Activated CD8-positive, alpha-beta T cell treated with anti-CD3 and anti-CD28 coated beads, Interleukin-2, amount 10 ng/mL, durations not matched to agents 7 days and 5 days (primary cell): ENCODE measurements at places on chromosomes 16 and 17.

DNA sequence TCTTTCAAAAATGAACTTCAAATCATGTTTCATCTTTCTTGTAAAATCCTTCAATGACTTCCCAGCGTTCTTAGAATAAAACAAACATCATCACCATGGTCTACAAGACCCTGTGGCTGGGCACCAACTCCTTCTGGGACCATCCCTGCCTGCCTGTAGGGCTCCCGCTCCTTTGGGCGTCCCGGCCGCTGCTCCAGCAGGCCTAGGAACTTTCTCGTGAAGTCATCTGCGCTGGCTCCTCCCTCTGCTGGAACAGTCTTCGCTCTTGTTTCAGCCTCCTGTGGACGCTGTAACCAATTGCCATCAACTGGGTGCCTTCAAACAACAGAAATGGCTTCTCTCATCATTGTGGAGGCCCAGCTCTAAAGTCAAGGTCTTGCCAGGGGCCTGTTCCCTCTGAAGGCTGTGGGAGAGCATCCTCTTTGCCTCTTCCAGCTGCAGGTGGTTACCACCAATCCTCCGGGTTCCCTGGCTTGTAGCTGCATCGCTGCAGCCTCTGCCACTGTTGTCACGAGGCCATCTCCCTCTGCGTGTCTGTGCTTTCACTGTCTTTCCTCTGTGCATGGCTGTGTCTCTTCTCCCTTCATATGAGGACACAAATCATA is 185.5 kb upstream of the SDK2 start:
- no peak for DNase-seq

- DNase-seq: peak; percentile 48
Measured at GRCh38 chr17:40168262-40168832, 8.9 kb upstream of the RAPGEFL1 start.

DNA sequence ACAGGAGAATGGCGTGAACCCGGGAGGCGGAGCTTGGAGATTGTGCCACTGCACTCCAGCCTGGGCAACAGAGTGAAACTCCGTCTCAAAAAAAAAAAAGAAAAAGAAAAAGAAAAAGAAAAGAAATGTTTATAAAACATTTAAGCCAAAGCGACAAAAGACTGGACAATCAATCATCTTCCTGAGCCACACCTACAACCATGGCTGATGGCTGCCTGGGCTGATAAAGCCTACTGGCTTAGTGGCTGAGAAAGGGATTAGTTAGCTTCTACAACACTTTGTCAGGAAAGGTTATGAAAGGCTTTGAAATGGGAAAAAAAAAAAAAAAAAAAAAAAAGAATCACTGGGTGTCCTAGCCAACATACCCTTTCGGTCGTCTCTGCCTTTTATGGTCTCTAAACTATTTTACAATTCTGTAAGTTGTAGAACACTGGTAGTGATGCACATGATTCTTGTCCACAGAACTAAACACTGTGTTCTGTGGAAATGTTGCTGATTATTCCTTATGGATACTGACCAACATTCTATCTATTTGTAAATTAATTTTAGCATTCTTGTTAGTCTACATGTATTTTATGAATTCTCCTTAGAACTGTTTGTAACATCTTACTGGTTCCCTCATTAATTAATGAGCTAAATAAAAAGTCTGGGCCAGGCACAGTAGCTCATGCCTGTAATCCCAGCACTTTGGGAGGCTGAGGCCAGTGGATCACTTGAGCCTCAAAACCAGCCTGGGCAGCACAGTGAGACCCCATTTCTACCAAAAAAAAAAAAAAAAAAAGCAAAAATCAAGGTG is 45.5 kb downstream of the ZZEF1 start:
- DNase-seq: no peak

DNA sequence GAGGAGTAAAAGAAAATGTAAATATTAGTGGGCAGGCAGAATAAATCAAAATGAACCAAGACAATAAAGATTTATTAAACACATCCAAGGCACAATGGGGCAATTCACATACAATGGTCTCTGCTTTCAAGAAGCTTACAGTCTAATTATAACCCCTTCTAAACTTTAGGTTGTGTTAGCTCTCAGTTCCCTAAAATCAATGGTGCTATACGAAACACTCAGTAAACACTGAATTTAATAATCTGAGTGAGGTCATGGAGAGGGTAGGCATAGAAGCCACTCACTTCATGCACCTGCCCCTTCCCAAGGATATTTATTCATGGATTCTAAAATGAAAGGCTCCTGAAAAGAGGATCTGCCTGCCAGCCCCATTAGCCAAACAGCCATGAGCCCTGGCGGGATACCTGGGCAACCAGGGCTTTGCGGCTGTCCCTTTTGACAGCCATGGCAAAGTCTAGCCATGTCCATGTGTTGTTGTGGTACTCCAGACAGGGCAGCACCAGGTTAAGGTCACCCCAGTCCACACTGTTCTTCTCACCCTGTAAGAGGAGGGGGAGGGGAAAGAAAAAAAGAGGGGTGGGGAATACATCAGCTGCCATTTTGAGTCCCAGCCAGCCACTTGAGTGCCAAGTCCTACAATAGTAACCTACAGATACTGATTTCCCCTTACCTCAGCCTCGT is 1.4 kb upstream of the RSKR start:
- no peak for DNase-seq

DNA sequence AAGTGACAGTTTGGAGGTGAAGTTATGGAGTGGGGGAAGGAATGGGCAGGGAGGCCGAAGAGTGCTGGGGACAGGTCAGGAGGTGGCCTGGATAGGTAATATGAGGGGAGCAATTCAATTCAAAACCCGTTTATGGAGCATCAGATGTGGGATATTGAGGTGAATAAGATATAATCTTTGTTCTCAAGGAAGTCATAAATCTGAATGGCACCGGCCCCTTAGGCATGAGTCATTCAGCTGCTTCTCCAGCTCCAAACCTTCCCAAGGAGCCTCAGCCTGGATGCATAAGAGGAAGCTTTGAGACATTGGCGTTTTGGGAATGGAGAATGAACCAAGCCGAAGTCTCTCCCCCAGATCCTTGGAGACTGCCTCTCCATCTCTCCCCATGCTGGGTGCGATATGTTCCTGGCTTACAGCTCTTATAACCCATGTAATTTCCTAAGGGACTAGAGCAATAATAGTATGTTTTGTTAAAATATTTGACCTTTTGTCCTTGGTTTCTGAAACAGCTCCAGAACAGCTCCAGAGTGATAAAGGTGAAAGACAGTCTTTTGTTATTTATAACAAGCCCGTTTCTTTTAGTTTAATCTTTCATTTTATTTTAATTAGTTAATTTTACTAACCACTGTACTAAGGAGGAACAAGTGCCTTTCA is 1.7 kb downstream of the TUBG2 start:
- no peak for DNase-seq

DNA sequence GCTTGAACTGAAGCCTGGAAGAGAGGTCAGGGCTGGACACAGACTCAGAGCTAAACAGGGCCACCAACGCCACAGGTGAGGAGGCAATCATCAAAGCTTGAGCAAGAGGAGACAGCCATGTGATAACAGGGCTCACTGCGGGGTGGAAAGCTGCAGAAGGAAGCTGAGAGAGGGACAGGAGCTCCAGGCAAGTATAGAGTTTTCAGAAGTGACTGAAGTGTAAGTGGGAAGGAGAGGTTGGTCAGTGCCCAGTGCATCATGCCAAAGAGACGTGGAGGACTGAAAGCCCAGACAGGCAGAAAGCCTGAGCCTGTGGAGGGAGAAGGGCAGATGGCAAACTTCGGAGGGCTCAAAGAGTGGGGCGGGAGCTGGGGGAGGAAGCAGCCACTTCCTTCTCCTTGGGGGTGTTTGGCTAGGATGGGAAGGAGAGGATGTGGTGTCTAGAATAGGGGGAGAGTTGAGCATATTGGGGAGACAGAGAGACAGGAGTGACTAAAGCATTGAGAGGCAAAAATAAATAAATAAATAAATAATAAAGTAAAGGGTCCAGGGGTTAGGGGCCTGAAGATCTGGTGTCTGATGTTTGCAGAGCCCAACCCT is 2.6 kb downstream of the KIFC3 start:
- DNase-seq: no peak

GRCh38 chr17:71032746-71033273 is 863.5 kb downstream of the KCNJ2 start:
- DNase-seq: no peak

DNA sequence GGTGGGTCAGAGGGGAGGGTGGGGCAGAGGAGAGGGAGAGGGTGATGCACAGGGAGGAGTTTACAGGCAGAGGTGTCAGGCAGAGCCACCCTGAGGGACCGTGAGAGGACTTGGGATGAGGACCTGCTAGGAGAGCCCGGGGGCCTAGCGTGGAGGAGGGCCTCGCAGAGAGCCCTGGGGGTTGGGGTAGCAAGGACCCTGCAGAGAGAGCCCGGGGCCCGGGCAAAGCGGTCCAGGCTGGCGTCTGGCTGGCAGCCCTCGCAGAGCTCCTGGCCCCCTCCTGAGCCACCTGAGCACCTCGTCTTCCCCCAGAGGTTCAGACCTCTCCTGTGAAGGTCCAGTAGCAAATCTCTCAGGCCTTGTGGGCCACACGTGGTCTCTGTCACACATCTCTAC is 42.0 kb upstream of the ZNF469 start:
- no peak for DNase-seq

DNA sequence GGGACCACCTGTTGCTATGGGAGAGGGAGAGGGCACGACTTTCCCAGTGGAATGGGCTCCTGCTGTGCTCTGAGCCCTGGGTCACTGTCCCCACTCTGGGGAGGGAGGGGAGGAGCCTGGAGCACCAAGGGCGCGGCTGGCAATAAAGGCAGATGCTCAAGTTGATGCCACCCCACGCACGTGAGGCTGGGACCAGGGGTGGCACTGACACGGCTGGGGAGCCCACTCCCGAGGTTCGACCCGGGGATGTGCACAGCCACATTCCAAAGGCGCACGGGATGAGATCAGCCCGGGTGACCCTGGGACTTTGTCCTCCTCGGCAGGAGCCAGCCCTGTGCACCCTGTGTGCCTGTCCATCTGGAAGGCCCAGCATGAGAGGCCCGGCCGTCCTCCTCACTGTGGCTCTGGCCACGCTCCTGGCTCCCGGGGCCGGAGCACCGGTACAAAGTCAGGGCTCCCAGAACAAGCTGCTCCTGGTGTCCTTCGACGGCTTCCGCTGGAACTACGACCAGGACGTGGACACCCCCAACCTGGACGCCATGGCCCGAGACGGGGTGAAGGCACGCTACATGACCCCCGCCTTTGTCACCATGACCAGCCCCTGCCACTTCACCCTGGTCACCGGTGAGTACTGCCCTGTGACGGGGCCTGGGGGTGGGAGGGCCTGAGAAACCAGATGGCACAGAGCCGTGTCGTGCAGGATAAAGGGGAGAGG is at the start of gene ENPP7:
ENPP7 (plus strand) TSS at position 175 of the 715 bp plus-strand sequence; CDS start at position 372, 197 bp downstream.
- no peak for DNase-seq
